Endothelial cell of umbilical vein (primary cell): ENCODE measurements at places on chromosomes 2 and 18. TPM values are rescaled to one million over a fixed set of nuclear protein-coding genes. Genes with fewer than 3 reads are reported as not detected.

Gene CXCR1
- not detected in 2 replicates for total RNA-seq

Gene SULT1C3
- not detected in 2 replicates for total RNA-seq

Gene MERTK
- 37.3 TPM in 2 replicates for total RNA-seq

Gene ANXA4
- 70.8 and 79.6 TPM in 2 replicates for total RNA-seq

Gene PHLPP1
- total RNA-seq: 10.8 and 11.2 TPM in 2 replicates

Gene GPR45
- total RNA-seq: not detected in 2 replicates

Gene PAX8
- total RNA-seq: 0.22 and 0.28 TPM in 2 replicates

Gene TBR1
- 0.09 and 0.11 TPM in 2 replicates for total RNA-seq

Gene AKAIN1
- total RNA-seq: not detected in 2 replicates

Gene MOGAT1
- not detected in 2 replicates for total RNA-seq

Gene CTLA4
- not detected in 2 replicates for total RNA-seq

Gene ERMN
- not detected in 2 replicates for total RNA-seq

Gene DSG1
- not detected in 2 replicates for total RNA-seq
